RPMI7951 (cell line): ENCODE measurements at places on chromosomes 1 and 21. TPM values are rescaled to one million over a fixed set of nuclear protein-coding genes. Genes with fewer than 3 reads are reported as not detected.

The SLC1A7 gene
- not detected in 2 replicates for total RNA-seq

The OR6K3 gene
- total RNA-seq: not detected in 2 replicates

The ZNF436 gene
- total RNA-seq: 15.7 and 21.1 TPM in 2 replicates

The FCRL6 gene
- 0.10 TPM in 1 of 2 replicates, not detected in the other for total RNA-seq

The VSIG8 gene
- total RNA-seq: 0.20 TPM in 1 of 2 replicates, not detected in the other

The C1orf50 gene
- 2.5 and 3.1 TPM in 2 replicates for total RNA-seq

The ADAMTS1 gene
- 6.8 and 8.7 TPM in 2 replicates for total RNA-seq

- peak; percentile 27 for DNase-seq
These were observed 32.9 kb downstream of the PBX1 start for GRCh38 chr1:164591858-164592257.

DNA sequence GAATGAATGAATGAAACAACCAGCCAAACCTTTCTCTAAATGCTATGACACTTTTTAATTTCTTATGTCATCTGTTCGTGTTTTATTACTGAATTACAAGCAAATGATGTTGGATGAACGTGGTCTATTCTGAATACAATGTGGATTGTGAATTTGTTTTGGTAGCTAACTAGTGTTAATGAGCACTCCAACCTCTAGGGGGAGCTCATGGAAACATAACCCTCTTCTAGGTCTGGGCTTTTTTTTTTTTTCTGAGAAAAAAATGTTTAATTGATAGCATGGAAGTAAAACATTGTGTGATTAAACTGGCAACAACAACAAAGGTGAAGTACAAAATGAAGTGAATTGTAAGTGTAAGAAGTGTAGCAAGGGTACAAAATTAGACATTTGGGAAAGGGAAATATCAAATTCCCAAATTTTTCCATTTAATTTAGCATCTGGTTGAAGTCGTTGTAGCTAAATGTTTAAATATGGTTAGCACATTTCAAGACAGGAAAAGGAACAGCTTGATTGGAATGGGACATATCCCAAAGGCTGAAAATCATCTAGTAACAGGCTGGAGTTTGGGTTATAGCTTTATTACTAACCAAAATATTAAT lies 42.6 kb upstream of the PTGS2 start:
- peak; percentile 26 for DNase-seq

DNA sequence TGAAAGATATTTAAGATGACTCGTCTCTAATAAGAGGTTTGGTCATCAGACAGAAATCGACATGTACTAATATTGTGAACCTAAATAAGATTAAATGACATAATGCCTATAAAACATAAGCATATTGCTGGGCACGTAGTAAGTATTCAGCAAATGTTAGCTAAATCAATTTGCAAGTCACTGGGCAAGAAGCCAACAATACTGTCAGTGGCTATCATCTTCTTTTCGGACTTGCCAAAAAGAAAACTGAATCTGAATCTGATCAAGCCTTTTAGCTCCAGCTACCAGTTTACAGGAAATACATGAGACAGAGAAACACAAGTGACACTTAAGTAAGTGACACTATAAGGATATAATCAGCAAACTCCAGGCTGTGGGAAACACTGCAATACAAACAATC lies 46.0 kb downstream of the RPL5 start:
- peak; percentile 43 for DNase-seq

- DNase-seq: no peak
These were observed 5.0 kb downstream of the CHRNB2 start for GRCh38 chr1:154572468-154573167.

- DNase-seq: no peak
These were observed 203.7 kb downstream of the PLA2G4A start for GRCh38 chr1:187032316-187032981.

DNA sequence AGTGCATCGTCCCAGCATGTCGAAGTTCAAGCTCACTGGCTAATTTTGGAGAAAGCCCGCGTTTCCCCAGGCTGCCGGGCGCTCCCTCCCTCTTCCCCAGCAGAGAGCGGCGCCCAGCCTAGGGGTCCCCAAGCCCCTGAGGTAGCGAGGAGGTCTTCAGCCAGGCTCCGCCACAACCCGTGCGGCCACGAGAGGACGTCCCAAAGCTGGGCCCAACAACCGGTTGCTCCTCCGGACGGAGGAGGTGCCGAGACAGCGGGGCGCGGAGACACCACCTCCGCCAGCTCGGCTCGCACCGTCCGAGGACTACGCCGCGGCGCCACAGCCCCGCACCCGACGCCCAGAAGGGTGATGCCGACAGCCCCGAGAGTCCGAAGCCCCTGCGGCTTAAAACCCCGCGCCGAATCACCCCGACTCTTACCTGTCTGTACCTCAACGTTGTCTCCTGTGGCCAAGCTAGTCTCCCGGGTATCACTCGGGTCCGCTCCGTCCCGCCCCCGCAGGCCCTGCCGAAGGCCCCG lies at the start of gene DENND2C:
TSS of gene DENND2C (minus strand) at position 488 of the 521 bp plus-strand sequence. CDS start 44,065 bp downstream, outside the sequence.
- no peak for DNase-seq

DNA sequence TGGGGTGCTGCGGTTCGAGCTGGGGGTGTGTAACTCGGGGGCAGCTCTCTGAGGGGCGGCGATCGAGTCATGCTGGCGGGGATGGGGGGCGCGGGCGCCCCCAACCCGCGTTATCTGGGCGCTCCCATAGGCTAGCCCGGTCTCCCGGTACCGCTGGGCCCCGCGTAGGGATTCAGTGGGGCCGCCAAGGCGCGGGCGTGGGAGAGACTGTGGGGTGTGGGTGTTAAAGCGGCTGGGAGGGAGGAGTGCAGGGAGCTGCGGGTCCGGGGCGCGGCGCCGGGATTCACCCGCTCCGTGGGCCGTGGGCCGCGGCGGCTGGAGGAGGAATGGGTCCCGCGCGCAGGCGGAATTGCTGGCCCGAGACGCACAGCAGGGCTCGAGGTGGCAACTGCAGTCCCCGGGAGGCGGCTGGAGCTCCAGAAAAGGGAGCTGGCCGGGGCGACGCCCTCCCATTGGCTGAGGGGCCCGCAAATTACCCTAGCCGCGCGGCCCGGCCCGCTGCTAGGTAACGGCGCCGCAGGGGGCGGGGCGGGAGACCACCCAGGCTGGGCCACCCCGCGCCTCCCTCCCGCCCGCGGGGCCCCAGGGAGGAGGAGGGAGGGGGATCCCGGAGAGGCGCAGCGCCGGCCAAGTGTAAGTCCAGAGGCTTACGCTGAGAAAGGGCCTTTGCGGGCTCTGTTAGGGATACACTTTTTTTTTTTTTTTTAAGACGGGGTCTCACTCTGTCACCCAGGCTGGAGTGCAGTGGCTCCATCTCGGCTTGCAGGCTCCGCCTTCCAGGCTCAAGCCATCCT lies at the start of gene PTCH2:
TSS of gene PTCH2 (minus strand) at position 392 of the 794 bp plus-strand sequence. CDS start at position 71, 321 bp downstream.
- DNase-seq: peak; percentile 83

- DNase-seq: no peak
These were observed 156.2 kb downstream of the TPR start for GRCh38 chr1:186218654-186219352.

GRCh38 chr21:46486481-46487126 lies 27.9 kb downstream of the DIP2A start:
- DNase-seq: no peak

- no peak for DNase-seq
These were observed 78.7 kb downstream of the PRRX1 start for GRCh38 chr1:170742600-170742999.

DNA sequence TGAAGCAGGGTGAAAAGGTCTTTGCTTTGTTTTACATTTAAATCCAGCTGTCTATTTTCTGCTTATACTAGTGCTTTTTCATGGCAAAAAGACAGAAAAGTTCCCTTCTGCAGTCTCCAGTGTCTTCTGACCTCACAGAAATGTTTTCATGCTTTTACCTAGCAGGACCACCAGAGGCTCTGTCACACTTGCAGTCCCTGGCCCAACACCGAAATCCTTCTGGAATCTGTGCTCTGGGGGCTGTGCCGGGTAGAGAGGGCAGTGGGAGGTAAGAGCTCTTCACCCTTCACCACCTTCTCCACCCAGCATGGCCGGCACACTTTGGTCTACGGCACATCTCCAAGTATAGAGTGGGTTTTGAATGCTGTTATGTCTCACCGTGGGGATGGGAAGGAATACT lies 20.8 kb downstream of the GNAT2 start:
- no peak for DNase-seq

GRCh38 chr1:25811384-25812082 lies 8.2 kb upstream of the MTFR1L start:
- no peak for DNase-seq

DNA sequence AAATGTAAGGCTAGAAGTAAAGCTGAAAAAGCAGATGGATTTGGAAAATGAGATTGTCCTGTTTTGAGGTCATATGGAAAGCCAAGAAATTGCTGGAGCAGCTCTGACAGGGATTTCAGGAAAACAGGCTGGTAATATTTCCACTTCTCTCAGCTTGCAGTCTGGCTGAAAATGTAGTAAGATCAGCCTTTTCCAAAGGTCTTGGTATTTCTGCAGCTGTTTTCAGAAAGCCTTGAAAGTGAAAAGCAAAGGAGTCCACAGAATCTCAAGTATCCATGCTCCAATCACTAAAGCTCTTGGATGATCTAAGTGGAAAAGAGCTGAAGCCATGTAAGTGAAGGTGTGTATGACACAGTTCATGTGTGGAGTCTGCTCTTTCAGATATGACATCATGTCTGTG lies 41.6 kb upstream of the APOBEC4 start:
- DNase-seq: no peak

GRCh38 chr1:87898431-87898830 lies 569.8 kb downstream of the LMO4 start:
- no peak for DNase-seq

GRCh38 chr1:199685369-199685768 lies 342.1 kb upstream of the NR5A2 start:
- peak; percentile 69 for DNase-seq

DNA sequence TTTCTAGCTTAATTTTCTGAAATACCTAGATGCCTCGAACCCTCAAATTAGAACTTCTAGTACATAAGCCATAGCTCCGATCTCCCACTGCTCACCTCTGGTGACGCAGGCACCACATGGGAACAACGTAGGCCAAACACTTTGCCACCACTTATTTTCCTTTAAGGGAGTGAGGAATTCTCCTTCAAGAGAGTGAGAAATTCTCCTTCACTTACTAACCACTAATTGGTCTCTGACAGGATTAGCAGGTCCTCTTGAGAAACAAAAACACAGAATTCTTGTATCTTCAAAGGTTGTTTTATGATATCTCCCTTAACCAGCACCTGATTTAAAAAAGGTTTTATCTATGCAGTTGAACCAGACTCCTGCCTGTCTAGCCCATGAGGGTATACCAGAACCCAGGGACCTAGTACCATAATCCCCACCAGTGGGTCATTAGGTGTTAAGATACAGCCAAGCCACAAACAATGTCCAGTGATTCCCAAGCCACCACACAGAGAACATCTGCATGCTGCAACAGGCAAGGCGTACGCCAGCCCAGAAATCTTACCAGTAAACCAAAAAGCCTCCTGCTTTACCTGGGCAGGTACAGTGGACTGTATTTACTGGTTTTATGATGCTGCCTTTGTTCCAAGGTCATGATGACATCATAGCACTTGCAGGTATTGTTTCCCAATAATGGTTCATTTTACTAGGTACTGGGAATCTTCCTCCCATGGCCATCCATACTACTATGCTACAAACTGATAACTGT lies 20.3 kb upstream of the CXADR start:
- DNase-seq: no peak

DNA sequence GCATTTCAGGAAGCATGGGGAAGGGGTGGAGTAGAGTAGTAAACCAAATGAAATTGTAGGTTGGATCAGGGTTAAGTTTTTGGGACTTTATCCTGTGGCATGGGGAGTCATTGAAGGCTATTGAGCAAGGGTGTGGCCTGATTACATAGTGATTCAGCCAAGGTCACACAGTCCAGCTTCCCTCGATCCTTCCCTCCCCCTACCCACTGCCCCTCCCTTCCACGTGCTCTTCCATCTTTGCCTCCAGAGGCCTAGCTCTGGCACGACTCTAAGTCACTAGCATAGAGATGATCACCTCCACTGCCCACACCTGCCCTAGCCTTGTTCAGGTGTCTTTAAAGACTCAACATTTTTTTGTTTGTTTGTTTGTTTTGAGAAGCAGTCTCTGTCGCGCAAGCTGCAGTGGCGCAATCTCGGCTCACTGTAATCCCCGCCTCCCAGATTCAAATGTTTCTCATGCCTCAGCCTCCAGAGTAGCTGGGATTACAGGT lies 37.2 kb upstream of the SLC9A1 start:
- DNase-seq: peak; percentile 15

GRCh38 chr21:14092834-14093560 lies 117.8 kb downstream of the LIPI start:
- DNase-seq: no peak

- DNase-seq: no peak
These were observed 26.3 kb downstream of the MYOG start for GRCh38 chr1:203059485-203059884.

- no peak for DNase-seq
These were observed 9.8 kb downstream of the NECTIN4 start for GRCh38 chr1:161079436-161080110.

- no peak for DNase-seq
These were observed 9.8 kb upstream of the ZSWIM5 start for GRCh38 chr1:45216200-45216541.

DNA sequence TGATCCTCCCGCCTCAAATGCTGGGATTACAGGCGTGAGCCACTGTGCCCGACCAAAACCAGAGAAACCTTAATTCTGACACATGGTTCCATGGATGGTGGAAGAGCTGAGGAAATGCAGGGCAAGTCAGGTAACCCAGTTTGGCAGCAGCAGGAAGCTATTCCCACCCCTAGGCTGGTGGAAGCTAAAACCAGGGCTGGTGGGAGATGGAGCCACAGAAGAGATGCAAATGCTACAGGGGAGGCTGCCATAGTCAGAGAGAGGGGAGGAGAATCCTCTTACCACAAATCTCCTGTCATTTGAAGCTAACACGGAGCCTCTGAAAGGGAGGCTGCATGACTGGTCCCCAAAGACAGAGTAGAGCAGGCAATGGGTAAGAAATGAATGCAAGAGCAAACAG lies 4.1 kb upstream of the CDC42BPA start:
- DNase-seq: no peak

- no peak for DNase-seq
These were observed 52.2 kb upstream of the CNTN2 start for GRCh38 chr1:204990721-204991341.

- no peak for DNase-seq
These were observed 31.7 kb downstream of the SLC5A9 start for GRCh38 chr1:48254254-48254653.

DNA sequence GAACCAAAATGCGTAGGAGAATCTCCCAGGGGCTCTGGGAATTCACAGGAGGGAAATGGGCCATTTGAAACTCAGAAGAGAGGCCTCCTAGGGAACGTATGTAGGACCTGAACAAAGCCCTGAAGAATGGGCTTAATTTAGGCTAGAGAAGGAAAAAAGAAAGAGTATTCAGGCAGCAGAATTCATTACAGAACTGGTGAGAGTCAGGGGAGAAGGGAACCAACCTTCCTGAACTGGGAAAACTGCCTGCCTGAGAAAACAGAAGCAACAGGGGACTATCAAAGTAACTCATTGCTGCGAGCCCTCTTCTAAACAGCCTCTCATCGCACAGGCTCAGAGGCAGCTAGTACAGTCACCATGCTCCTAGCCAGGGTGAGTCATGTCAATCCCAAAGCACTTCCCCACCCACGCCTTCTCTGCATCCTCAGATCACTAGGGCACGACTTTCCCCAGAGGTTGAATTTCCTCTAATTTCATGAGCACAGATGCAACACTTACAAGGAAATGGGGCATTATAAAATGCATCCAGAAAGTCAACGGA lies 98.1 kb downstream of the ADSS2 start:
- peak; percentile 94 for DNase-seq
